ENCODE measurements at places on chromosomes 3 and 15.

DNA sequence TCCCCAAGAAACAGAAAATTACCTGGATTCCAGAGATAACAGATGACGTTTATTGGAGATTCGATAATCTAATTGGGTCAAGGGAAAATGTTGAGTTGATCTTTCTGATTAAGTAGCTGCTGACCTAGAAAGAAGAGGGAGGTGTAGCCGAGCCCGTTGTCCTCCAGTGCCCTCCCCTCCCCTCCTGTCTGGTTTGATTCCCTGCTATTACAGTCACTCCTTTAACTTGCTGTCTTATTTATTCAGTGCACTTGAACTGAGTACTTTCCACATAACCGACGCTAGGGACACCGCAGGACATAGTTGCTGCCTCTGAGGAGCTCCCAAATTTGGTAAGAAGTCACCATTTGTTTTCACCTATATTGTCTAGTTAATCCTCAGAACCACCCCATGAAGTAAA is 103.7 kb downstream of the AQP9 start:
- no peak for DNase-seq

DNA sequence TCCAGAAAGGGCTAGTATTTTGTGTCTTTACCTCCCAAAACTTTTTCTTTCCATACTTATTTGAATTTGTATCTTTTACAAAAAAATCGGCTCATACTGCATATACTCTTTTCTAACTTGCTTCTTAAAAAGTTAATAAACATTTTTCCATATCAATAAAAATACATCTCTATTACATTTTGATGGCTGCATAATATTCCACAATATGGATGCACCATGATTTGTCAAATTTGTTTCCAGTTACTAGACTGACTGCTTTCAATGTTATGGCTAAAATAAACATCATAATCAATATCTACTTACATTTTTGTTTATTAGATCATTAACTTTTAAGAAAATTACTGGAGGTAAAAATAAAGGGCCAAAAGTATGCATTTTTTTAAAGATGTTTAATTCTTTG is 121.7 kb downstream of the MEIS2 start:
- no peak for DNase-seq

GRCh38 chr15:65833501-65834205 is 35.6 kb upstream of the RAB11A start:
- no peak for DNase-seq

DNA sequence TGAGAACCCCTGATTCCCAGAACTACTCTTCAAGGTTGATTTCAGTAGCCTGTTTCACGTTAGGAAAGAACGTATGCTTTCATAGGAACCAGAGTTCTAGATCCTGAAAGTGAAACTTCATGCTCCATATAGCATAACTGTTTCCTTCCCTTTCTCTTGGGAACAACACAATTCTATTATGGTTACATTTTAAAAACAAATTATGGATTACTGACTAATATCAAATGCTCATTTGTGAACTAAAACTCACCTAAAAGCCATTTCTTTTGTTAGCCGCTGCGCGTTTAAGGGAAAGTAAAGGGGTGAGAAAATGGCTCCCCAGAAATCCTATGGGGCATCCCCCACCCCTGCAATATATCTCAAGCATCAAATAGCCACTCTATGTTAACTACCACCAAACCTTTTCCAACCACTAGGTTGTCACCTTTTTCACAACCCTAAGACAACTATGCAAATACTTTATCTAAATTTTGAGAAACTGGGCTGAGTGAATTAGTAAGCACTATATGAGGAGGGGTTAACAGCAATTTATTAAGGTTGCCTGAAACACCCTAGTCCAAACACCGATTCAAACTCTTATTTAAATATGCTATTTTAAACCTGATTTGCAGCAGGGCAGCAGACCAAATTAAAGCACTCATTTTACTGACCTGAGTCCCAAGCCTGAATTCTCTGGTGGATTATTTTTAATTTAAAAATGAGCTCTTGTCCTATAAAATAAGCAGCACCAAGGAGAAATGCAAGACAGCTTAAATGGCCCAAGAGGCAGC is 2.4 kb downstream of the SIAH2 start:
- peak; percentile 33 for DNase-seq

DNA sequence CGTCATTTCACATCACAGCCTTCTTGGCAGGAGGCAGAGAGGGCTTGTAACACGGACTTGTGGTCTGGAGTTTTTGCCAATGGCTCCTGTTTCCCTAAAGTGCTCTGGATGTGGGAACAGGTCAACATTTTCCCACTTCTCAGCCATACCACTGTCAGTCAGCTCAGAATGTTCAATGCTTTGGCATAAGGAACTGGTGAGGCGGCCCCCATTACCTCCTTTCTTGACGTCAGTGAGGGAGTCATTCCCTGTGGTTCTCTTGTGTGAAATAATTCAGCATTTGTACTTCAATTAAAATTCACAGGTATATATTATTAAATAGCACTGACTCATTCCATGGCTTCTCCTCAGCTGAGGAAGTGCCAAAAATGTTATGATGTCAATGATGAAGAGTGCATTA is 167.1 kb downstream of the P3H2 start:
- no peak for DNase-seq

- DNase-seq, result no peak
These were observed 172.2 kb downstream of the ATP10A start for GRCh38 chr15:25690673-25691543.

DNA sequence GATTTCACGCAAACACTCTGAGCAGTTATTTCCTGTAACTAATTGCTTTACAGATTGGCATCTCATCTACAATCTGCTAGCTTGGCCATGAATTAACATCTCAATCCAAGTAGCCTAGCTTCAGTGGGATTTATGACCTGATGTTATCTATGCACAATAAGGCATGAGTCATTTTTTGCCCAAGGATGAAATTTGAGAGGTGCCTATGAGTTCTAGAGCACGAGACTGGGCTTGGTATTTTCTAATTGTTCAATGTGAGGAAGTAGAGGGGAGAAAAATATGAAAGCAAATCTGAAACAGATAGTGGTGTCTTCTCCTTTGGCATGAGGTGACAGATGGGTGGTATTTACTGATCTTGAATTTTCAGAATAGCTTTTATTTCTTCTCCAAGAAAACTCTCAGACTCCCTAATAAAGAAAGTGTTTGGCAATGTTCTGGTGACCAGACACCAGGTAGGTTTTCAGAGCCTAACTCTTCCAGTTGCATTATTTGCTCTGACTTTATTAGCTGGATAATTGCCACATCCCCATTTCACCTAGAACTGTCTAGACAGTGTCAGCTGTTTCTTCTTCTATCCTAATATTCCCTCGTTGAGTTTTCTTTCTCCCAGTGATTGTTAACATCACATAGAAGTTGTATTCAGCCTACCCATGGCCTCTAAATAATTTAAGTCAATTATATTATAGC is 301.0 kb upstream of the UMPS start:
- no peak for DNase-seq

All from activated CD8-positive, alpha-beta memory T cell treated with anti-CD3 and anti-CD28 coated beads for 4 hours (primary cell).